NCI-H1417 (cell line): ENCODE measurements at places on chromosomes 5 and 9.
A peak's percentile ranks its signal among the peaks of the same experiment; 100 is the strongest.

- DNase-seq = no peak
Observed at GRCh38 chr5:120207129-120207528, 257.0 kb upstream of the PRR16 start.

DNA sequence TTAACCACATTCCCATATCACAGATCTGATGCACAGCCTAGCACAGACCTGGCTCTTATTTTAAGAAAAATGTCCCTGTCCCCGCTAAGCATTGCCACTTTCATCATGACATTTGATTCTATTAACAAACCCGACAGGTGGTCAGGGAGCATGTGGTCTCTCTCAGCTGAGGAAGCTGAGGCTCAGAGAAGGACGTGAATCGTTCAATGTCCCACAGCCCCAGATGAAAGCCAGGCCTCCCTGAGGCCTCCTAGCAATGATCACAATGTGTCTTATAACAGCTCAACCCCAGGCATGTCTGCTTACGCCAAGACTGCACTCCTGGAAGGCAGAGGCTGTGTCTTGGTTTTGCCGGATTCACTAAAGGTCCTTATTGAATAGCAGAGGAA lies 10.4 kb upstream of the CRB2 start:
- no peak for DNase-seq

GRCh38 chr5:4383518-4384198 lies 756.5 kb upstream of the ADAMTS16 start:
- DNase-seq = peak; percentile 13

DNA sequence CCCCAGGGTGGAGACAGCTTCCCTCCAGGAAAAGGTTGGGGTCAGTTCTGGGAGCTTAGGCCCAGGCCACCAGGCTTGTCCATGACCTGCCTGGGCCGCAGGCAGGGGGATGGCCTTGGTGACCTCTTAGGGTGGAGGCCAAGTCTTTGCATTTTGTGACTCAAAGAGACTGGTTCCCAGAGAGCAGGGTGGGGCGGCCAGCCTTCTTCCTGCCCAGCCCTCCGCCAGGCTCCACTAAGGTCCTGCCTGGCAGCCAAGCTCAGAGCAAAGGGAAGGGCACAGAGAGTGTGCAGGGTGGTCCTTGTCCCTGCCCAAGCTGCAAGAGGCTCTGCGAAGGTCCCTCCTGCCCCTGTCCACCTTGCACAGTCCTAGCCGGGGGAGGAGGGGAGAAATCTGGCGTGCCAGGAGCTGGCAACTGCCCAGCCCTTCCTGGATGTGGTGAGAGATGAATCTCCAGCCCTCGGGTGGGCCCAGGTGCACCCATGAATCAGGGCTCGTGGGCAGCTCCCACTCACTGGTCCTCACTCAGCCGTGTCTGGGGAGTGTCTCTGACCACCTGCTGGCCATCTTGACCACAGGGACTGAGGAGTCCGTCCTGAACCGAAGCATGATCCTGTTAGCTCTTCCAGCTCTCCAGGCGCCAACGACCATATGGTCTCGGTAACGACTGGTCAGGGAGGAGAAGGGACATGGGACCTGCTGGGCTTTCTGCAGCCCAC lies 2.3 kb upstream of the PTGDS start:
- no peak for DNase-seq

GRCh38 chr9:134662143-134662876 lies 20.7 kb downstream of the COL5A1 start:
- no peak for DNase-seq

GRCh38 chr5:161283296-161283695 lies 263.2 kb downstream of the GABRB2 start:
- DNase-seq = no peak

GRCh38 chr5:151620461-151620840 lies 29.3 kb upstream of the FAT2 start:
- no peak for DNase-seq

- no peak for DNase-seq
Observed at GRCh38 chr5:168365581-168366081, 74.2 kb downstream of the WWC1 start.

DNA sequence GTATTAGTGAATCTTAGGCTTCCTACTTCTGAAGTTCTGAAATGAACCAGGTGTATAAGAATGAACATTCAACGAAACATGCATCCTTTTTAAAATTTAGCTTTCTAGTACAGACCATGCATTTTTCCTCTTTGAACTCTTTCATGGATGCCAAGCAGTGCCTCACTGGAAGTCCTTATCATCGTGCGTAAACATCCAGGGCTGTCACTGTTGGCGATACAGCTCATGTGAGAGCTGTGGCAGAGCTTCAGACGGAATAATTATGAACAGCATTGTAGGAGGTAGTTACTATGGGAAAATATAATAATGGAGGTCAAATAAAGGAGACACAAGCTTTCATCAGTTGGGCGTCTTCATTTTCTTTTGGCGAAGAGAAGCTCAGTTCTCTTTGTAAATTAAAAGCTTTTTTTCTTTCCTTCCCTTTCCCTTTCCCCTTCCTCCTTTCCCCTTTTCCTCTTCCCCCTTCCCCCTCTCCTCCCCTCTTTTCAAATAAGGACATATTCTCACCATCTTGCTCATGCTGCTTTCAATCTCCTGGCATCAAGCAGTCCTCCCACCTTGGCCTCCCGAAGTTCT lies 167.3 kb downstream of the KDM4C start:
- peak; percentile 9 for DNase-seq

DNA sequence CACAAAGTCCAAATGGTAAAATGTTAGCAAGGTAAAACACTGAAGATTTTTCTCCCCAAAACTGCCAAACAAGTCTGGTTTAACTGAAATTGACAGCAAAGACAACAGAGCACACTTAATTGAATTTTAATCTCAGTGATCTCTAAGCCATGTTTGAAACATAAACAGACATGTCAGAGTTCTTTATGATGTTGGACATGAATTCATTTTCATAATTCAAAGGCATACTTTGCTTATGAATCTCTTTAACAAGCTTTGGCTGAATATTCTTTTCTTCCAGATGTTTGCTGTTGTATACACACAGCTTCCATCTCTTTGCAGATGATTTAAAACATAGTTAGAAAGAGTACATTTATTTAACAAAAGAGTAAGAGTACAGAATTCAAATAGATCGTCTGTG lies 509.1 kb downstream of the RAB3C start:
- DNase-seq = no peak

DNA sequence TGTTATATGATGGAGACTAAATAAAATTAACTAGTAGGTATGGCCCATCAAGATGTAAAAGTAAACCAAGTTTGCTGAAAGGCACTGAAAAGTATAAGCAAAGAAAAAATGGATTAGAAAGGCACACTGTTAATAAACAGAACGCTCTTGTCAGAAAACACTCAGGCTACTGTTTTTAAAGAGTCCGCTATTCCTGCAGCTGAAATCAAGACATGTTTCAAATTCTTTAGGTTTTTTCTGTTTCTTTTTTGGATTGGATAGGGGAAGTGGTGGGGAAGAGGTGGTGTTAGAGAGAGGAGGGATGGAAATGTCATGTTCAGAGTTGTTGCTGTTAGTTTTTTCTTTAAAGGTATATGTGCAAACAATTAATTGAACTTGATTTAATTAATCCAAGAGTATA lies 17.5 kb downstream of the OSTF1 start:
- no peak for DNase-seq

DNA sequence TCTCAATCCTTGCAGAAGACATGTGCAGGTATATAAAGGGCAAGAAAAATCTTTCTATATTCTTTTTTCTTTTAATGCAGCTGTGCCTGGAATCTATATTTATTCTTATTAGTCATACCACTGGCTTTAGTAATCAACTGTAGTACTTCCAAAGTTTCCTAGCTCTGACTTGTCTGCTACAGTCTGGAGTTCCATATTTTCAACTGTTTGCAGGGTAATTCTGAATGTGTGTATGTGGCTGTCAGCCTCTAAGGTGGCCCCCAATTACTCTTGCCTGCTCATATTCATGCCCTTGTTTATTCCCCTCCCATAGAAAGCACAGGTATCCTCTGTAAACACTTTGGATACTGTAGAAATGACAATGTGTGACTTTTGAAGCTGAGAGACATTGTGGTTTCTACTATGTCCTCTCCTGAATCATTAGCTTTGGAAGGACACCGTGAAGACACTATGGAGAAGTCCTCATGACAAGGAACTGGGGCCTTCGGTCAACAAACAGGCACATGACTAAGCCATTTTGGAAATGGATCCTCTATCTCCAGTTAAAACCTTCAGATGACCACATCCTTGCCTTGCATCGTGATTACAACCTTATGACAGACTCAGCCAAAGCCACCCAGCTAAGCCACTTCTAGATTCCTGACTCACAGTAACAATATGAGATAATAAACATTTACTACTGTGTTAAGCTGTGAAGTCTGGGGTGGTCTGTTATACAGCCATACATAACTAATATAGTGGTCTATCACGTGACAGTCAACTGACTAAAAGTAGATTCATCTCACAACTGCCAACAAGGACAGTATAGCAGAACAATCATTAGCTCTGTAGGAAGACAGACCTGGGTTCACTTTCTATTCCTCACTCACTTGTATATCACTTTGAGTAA lies 49.5 kb upstream of the SUSD1 start:
- DNase-seq = no peak

DNA sequence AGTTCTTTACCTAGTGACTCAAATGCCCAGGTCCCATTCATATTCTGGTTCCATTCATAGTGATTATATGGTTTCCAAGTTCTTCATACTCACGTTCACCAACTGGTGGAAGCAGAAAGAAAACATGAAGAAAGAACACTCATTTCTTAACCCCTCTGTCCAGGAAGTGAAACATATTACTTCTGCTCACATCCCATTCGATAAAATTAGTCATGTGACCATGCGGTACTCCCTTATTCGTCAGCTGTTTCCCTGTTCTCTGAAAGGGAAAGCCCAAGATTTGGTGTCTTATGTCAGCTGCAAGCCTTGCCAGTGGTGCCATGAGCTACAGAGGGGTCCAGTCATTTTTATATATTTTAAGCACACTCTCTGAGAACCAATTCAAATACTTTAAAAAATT lies 387.0 kb upstream of the DMAC1 start:
- no peak for DNase-seq

DNA sequence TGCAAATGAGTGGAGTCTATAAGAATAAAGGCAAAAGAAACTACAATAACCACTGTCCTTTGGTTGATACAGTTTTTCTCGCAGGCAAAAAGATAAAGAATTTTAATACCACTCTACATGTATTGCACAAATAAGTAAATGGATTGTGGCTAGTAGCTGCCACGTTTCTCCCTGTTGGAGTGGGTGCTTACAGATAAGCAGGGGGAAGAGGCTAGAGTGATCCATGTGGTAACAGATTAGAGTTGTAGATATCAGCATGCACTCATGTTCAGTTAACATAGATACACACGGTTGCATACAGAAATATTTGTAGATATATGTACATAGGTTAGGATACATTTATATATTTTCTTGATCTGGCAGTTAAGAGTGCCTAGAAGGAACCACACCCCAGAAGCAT lies 179.5 kb downstream of the ARHGEF28 start:
- no peak for DNase-seq

- no peak for DNase-seq
Observed at GRCh38 chr5:98292496-98292895, 481.0 kb upstream of the RGMB start.

GRCh38 chr9:136057236-136058081 lies 37.6 kb downstream of the NACC2 start:
- no peak for DNase-seq

- DNase-seq = no peak
Observed at GRCh38 chr9:77161966-77162365, 15.4 kb upstream of the VPS13A start.

- DNase-seq = no peak
Observed at GRCh38 chr5:33604503-33604902, 163.7 kb downstream of the TARS1 start.

DNA sequence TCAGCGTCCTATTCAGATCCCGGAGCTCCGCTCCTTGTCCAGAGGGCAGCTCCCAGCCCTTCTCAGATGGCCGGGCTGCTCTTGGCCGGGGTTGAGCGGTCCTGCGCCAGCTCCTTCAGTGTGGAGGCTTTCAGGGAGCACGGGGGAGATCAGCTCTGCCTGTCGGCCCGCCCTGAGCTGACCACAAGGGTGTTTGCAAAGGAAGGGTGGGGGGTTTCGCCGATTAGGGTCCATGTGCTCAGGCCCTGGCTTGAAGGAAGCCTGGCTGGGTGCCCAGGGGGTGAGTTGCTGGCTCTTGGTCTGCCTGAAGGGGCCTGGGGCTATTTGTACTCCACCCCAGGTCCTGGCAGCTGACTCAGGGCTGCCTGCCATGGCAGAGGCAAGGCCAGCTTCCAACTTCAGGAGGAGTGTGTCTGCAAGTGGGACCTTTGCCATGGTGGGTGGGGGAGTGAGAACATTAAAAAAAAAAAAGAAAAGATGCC lies 250.1 kb upstream of the KLF4 start:
- no peak for DNase-seq

- DNase-seq = peak; percentile 74
Observed at GRCh38 chr9:135701959-135702721, at the start of gene KCNT1. KCNT1 (plus strand) TSS chr9:135702185; CDS start chr9:135702259, 74 bp downstream.

- DNase-seq = no peak
Observed at GRCh38 chr5:74594137-74595040, 46.1 kb downstream of the ENC1 start.

DNA sequence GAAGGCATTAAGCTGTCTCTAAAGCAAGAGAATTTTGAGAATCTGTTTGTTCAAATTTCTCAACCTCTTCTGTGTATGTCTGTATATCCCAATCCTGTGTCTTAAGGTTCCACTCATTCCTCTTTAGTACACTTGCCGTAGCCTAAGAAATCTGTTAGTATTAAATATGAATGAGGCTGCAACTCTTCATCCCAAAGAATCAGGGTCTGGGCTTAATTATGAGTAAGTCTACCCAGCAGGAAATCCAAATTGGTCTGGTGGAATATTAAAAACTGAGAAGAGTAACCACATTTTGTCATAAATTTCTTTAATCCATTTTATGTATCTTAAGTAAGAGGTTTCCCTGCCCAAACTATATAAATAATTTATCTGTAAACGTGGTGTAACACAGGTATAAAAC lies 1171.2 kb downstream of the CDH12 start:
- no peak for DNase-seq

DNA sequence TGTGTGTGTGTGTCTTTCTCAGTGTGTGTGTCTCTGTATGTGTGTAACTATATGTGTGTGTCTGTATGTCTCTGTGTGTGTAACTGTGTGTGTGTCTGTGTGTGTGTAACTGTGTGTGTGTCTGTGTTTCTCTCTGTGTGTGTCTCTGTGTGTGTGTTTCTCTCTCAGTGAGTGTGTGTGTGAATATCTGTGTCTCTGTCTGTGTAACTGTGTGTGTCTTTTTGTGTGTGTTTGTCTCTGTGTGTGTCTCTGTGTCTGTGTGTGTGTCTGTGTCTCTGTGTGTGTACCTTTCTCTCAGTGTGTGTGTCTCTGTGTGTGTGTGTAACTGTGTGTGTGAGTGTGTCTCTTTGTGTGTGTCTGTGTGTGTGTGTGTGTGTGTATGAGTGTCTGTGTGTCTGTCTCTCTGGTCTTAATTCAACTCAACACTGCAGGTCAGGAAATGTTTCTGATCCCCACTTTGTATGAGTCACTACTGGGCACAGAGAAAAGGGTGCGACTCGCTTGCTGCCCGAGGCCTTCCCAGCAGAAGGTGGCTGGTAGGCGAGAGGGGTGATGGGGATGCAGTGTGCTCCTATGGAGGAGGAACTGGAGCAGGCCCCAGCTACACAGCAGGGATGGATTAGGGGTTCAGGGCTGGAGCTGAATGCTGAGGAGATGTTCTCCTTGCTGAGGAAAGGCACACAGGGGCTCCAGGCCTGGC lies 52.1 kb downstream of the NSG2 start:
- no peak for DNase-seq

- DNase-seq = no peak
Observed at GRCh38 chr5:139417214-139417613, 13.3 kb upstream of the SPATA24 start.
